ENCODE measurements at places on chromosomes 11 and 22.

DNA sequence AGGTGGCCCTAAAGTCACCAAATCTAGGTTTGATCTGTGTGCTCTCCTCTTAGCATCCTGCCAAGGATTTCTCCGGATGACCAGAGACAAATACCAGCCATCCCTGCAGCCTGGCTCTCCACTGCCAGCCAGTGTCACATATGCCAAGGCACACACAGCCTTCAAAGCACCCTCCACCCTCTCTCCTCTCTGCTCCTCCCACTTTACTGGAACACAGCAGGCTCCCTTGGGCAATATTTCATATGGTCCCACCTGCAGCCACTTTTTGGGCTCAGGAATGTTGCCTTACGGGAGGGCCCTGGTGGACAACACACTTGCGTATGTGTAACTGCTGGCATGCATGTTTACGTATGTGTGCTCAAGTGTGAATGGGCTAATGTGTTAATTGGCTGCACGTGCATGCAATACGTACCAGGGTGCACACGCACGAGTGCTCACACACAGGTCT lies 183.9 kb downstream of the CEP164 start:
- DNase-seq = no peak

GRCh38 chr11:86888164-86889000 lies 66.8 kb downstream of the FZD4 start:
- DNase-seq = no peak

DNA sequence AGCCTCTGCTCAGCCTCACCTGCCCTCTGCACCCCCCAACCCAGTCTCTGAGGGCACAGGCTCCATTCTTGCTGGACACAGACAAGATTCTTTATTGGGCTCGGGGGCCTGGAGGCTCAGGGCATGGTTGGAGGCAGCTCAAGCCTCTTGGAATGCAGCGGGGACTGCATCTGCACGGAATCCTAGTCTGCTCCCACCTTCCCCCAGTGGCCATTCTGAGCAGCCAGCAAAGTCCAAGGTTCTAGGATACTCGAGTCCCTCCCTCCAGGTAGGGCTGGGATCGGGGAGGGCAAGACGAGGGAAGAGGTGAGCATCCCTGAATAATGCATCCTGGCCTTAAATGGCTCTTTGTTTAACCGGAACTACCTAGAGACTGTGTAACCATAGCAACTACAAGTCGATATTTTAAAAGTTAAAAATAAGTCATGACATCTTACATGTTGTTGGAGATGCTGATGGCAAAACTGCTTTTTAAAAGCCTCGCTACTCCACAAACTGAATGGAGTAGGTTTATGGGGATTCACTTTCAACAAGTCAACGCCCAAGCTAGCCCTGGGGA lies 10.7 kb upstream of the IGSF22 start:
- DNase-seq = no peak

GRCh38 chr11:46348566-46349401 lies 1.5 kb downstream of the DGKZ start:
- peak; percentile 46 for DNase-seq

DNA sequence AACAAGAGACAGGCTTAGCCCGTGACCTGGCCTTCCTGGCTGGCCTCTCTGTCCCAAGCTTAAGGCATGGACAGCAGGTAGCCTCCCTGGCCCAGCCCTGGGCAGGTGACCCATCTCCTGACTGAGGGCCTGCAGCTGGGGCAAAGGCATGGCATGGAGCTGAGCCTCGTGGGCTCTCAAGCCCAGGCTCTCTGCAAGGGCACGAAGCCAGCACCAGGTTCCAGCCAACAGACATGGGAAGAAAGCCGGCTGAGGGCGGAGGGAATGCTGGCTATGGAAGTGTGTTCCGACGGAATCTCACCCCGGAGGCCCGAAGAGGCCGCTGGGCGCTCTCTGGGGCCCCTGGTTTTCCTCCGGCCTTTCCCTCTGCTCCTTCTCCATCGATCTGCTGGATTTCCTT lies 12.9 kb downstream of the DNAL4 start:
- no peak for DNase-seq

DNA sequence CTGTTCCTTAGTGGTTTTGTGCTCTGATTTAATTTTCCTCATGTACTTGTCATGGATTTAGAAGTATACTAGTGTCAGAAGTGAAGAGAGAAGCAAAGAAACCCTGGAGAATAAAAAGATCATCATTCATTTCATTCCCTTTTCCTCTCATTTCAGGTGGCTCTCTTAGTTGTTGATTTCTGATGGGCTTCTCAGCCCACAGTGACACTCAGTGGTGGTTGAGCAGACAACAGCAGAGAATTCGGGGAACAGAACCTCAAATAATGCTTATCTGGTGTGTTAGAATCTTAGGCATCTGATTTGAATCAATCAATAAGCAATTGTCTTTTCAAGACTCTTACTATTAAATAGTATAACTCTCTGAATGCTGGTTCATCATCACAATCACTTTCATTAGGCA lies 1289.4 kb downstream of the FAM181B start:
- no peak for DNase-seq

- no peak for DNase-seq
Observed at GRCh38 chr22:35736701-35737100, 19.0 kb downstream of the APOL5 start.

- DNase-seq = no peak
Observed at GRCh38 chr22:44473580-44473979, 24.5 kb downstream of the RTL6 start.

DNA sequence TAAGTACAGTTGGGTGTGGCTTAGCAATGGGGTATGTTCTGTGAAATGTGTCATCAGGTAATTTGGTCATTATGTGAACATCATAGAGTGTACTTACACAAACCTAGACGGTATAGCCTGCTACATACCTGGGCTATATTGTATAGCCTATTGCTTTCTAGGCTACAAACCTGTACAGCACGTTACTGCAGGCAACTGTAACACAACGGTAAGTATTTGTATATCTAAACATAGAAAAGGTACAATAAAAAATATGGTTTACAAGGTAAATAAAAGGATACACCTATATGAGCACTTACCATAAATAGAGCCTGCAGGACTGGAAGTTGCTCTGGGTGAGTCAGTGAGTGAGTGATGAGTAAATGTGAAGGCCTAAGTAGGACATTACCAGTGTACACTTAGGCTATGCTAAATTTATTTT lies 73.1 kb upstream of the GDPD4 start:
- no peak for DNase-seq

DNA sequence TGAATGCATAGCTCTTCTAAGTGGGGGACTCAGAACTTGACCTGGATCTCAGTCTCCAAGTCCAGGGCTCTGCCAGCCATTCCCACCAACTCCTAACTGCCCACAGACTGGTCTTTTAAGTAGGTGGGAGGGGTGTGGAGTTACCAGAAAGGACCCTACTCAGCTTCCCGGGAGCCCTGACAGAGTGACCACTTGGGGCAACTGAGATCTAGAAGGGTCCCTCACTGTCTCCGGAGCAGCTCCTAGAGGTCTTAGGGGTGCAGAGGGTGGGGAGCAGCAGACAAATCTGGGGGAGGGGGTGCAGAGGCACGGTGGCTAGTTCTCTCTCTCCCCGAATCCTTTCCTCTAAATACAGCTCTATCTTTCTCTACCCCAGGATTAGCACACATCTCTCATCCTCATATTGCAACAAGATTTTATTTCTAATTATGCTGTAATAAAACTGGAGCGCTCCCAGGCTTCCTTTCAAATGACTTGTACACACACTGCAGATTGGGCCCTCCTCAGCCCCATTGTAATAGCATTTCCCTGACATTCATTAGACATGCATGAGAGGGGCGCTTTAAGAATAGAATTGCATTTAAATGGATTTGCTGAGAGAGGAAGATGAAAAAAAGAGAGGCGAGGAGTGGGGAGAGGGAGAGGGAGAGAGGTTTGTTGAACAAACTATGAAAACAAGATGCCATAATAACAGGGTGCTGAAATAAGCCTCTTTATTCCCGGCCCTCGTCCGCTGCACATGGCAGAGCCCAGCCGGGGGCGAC lies 219.0 kb downstream of the CEP164 start:
- no peak for DNase-seq

DNA sequence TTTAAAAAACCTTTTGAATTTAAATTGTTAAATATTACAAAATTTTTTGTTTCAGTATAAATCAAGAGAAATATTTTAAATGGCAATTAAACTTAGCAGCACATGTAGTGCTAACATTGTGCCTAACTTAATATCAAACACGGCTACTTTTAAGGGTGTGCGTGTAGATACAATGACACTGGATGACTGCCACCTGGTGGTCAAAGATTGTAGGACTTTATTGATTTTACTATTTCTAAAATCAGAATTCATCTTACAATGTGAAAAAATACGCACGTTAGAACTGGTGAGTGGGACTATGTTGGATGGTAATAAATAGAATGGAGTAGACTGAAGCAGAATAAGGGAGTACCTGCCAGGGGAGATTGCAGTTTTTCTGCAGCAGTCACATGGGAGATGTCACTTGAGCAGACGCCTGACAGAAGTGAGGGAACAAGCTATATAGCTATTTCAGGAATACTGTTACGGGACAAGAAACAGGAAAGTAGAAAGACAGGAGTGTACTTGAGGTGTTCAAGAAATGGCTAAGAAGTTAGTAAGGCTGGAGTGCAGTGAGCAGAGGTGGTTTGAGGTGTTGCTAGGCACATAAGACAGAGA lies 52.9 kb downstream of the UVRAG start:
- no peak for DNase-seq

DNA sequence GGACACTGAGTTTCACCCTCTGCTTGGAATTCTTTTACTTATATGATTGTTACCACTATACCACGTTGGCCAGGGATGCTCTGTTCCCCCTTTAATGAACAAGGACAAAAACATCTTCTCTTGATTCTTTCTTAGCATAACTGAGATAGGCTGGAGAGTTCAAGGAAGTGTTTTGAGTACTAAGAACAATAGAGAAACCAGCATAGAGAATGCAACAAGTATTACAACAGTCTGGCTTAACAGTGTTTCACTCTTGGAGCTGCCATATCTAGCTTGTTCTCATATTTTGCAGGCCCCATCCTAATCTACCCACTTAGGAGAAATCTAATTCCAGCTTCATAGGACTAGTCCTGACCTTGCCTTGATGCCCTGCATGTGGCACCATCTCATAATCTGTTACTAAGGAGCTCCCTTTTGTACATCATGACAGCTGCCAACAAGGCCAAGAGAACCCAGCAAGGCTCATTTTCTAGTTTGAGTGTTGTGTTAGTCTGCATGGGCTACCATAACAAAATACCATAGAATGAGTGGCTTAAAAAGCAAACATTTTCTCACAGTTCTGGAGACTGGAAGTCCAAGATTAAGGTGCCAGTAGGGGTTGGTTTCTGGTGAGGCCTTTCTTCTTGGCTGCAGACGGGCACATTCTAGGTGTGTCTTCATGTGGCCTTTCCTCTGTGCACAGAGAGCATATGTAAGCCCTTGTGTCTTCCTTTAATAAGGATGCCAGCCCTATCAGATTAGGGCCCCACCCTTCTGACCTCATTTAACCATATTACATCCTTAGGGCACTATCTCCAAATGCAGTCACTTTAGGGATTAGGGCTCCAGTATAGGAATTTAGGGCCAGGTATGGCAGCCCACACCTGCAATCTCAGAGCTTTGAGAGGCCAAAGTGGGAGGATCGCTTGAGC lies 37.8 kb downstream of the PACS1 start:
- DNase-seq = no peak

DNA sequence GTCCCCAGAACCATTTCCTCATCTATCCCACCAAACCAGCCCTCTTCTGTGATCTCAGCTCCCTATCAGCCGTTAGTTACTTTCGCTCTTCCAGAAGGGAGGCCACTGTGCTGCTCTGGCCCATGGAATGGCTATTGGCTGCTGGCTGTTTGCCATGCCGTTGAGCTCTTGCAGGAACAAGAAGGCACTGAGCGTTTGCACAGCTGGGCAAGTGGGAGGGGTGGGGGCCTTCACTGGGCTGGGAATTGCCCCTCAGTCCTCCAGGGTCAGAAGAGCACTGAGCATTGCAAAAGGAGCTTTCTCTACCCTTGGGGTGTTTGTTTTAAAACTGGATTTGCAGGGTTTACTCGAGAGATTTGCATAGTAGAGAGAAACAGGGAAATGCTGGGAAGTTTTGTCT lies 129.0 kb upstream of the PARVA start:
- no peak for DNase-seq

GRCh38 chr11:118233377-118233776 lies 8.6 kb upstream of the JAML start:
- DNase-seq = no peak

DNA sequence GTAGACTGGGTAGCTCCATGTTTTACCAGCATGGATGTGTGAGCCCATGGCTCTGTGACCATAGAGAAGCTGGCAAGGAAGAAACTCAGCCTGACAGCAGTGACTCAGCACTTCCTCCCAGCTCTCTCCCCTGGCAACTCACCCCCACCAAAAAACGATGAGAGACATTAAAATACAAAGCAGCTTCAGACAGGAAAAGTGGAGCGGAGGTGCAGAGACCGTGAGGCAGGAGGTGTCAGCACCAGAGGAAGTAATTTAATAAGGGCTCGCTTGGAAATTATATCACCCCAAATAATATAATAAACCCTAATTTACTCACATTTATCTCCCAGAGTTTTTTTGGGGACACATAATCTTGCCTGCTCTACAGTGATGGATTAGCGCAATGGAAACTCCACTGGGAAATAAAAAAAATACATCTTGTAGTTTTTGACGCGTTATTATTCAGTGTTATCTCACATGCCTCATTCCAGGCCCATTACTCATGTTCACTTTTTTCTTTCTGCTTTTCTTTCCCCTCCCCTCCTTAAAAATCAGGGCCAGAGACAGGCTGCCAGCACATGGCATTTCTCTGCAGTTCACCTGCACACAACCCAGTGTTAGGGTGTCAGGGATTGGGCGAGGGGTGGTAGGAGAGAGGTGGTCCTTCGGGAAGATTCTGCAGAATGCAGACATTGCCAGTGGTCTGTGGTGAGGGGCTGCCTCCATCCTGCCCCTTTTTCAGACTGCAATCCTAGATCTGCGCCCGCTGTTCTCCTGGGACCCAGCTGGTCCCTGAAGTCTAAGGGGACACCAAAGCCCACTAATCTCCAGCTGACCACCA lies 170.8 kb downstream of the BUD13 start:
- no peak for DNase-seq

DNA sequence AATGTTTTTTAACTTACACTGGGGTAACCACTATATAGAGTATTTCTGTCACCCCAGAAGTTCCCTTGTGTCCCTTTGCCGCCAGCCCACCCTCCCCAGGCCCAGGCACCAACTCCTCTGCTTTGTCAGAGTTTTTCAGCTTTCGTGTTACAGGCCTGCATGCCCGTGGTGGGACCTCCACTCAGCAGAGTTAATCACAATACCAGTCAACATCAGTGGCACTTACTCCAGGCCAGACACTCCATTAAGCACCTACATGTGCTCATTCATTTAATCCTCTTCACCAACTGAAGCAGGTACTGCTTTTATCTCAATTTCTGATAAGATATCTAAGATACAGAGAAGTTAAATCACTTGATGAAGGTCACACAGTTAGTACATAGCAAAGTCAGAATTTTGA lies 63.3 kb downstream of the LIF start:
- no peak for DNase-seq

DNA sequence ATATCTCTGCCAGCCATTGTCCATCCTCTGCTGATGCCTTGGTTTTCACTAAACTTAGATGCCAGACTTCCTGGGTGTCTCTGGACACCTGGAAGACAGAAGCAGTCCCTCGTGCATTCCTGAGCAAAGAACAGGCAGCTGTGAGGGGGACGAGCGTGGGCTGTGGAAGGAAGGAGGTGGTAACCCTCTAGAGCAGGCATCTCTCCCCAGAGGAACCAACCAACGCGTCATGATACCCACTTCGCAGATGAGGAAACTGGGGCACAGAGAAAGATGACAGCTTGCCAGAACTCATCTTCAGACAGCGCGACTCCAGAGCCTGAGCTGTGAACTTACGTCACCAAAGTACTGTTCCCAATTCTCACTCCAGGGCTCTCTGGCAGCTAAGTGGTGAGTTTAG lies 123.4 kb downstream of the OPCML start:
- DNase-seq = no peak

- no peak for DNase-seq
Observed at GRCh38 chr11:66322732-66323427, 6.0 kb upstream of the CD248 start.

All from activated T-helper 9 cell treated with anti-CD3 and anti-CD28 coated beads, Interleukin-2, amount 50 U/mL, for 16 hours (primary cell).